Endothelial cell (in vitro differentiated cells): ENCODE measurements at places on chromosomes 2 and 18. TPM values are rescaled to one million over a fixed set of nuclear protein-coding genes. Genes with fewer than 3 reads are reported as not detected.

The DNAH7 gene
- 2.6 TPM for total RNA-seq

- DNase-seq = no peak
Measured at GRCh38 chr2:102755284-102755683, 6.5 kb upstream of the TMEM182 start.

The FOXI3 gene
- total RNA-seq = 0.69 TPM

GRCh38 chr2:216857131-216857550 lies 2.7 kb downstream of the TNP1 start:
- DNase-seq = no peak

GRCh38 chr2:200405599-200406298 lies 99.3 kb downstream of the SPATS2L start:
- DNase-seq = no peak

DNA sequence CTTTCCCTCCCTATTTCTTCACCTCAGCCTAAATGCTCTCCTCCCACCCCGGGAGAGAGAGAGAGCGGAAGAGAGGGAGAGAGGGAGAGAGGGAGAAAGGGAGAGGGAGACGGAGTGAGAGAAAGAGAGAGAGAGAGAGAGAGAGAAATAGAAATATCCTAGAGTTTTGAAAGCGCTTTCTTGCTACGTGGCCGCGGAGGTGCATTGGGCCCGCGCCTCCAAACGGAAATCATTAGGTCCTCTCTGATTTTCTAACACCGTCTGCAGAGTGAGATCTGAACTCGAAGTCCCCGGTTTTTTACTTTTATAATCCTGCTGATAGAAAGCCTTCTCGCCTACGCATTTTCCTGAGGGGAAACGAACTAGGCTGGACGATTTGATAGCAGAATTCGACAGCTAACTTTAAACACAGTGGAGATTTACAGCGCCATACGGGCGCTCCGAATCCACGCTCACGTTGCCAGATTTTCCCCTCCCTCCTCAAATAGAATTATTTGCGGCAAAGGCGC lies 903 bp upstream of the EVX2 start:
- no peak for DNase-seq

The CMPK2 gene
- 0.49 TPM for total RNA-seq
